ENCODE measurements at places on chromosomes 11 and 22.

DNA sequence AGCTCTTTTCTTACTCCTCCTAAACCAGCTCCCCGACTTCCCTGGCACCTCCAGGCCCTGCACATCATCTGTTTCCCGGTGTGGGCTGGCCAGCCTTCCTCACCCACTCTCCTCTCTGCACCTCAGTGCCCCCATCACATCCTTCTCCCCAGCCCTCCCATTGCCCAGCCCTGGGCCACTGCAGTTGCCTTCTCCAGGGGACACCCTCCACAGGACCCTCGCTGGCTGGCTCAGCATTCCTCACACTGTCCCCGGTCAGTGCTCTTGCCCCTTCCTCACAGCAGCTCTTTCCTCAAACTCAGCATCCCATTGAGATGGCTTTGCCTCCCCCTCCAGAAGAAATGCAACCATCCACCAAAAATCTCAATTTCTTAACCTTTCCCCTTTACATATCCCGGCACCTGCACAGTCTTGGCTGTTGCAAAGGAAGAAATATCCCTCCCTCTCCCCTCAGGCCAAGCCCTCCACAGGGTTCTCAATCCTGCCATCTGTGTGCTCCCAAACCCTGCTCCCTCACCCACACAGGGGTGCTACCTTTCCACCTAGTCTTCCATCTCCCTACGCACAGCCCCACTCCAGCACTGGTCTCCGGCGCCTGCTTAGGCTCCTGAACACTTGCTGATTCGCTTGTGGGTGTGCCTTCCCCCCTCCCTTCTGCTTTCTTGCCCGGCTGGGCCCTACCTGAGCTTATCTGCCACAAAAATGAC is 19.5 kb downstream of the RPL27A start:
- no peak for DNase-seq

DNA sequence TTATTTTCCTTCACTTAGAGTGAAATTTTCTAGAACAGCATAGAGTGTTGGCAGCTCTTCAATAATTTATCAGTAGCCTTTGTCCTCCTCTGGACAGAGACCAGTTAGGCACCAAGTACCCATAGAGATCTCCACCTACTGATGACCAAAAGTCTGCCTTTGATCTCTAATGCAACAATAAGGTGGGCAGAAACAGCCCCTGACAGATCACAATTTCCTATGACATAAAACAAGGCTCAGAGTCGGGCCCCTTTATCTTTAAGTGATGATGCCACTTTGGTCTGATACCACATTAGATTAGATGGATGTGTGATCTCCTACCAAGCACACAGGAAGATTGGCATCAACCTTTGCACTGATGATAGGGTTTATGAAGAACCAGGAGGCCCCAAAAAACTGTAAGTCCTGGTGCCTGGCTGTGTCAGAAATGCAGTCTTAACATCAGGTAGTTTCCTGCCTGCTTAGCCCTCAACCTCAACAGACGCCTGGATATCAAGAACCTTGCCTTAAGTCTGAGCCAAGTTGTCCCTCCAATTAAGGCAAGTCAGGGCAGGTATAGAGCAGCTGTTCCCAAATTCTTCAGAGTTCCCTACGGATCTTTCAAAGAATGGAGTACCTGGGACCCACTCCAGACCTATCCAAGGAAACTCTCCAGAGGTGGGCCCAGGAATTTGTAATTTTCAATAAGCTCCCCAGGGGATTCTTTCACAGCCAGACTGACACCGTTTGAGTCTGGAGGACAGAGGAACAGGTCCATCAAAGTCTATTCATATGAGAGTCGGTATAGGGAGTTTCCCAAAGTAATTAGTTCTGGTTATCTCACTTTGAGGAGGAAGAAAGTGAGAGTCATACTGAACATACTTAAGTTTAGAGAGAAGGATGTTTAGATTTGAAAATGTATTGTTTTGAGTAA is 30.6 kb upstream of the TMPRSS4 start:
- DNase-seq: peak; percentile 19

DNA sequence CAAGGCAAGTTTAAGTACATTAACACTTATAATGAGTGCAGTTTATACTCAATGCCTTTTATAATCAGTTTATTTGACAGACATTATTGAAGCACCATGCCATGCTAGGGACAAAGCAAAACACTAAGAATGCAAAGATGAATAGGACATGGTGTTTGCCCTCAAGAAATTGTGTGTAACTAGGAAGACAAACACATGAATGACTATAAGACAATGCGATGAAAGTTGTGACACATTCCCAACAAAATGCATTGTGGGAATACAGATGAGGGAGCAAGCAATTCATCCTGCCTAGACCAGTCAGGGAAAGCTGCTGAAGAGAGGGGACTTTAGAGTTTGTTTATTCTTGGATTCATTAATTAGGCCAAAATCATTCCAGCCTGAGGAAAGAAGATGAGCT is 133.8 kb upstream of the TRPC6 start:
- DNase-seq: no peak

DNA sequence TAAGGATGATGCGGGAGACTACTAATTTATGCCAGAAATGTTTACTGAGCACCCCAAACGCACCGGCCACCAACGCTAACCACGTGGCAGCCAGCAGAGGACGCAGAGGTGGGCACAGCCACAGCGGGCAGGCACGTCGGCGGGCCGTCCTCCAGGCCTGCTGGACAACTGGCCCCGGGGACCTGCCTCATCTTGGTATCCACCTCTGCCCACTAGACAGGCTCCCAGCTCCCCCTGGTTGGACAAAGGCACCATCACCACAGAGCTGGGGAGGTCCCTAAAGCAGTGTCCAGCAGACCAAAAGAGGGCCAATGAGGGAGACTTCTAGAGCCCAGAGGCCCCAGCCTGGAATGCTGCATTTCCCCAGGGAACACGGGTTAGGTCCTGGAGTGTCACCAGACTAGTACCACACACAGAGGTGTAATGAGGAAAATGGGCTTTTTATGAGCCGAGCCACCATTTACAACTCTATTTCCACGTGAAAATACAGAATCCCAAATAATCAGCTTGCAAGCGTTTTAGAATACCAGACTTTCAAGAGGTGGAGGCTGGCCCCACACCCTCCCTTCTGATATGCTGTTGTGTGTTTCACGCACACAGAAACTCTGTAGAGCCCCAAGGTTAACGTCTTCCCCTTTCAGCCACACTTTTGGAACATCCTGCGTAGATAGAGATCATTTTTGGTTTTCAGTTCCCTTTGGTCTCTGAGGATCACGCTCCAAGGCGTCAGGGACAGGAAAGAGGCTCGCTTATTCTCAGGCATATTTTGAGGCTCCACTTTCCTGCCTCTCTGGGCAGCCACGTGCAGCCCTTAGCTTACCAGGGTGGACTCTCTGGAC is 23.7 kb upstream of the BID start:
- DNase-seq: no peak

GRCh38 chr11:61846362-61847020 is 18.4 kb downstream of the FADS2 start:
- no peak for DNase-seq

GRCh38 chr11:94708642-94709041 is 59.5 kb upstream of the AMOTL1 start:
- no peak for DNase-seq
